ENCODE measurements at places on chromosomes 4 and X.

DNA sequence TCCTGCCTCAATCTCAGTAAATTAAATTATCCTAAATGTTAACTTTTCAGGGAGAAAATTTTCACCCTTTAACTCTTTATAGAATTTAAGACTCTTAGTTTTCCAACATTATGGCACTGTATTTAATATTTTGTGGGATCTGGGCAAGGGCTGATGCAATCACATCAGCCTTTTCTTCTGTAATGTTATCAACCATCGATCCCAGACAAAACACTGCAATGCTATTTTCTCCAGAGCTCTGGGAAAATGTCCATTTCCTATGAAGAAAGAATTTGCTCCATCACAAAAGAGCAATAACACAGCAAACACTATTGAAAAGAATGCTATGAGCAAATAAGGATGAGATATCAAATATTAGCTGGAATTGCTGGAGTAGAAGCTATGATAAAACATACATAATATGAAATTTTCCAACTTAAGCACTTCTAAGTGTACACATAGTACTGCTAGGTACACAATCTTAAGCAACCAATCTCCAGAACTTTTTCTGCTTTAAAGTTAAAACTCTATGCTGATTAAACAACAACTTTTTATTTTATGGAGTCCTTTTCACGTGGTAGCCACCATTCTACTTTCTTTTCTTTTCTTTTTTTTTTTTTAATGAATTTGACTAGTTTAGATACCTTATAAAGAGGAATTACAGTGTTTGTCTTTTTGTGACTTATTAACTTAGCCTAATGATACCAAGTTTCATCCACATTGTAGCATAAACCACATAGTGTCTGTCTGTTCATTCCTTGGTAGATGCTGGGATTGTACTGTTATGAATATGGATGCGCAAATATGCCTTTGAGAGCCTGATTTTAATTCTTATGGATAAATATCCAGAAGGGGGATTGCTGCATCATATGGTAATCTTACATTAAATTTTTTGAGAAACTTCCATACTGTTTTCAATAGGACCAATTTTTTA is 43.6 kb downstream of the UGT2A3 start:
- no peak for DNase-seq

- DNase-seq: no peak
These were observed 64.2 kb upstream of the MSANTD1 start for GRCh38 chr4:3184725-3185124.

DNA sequence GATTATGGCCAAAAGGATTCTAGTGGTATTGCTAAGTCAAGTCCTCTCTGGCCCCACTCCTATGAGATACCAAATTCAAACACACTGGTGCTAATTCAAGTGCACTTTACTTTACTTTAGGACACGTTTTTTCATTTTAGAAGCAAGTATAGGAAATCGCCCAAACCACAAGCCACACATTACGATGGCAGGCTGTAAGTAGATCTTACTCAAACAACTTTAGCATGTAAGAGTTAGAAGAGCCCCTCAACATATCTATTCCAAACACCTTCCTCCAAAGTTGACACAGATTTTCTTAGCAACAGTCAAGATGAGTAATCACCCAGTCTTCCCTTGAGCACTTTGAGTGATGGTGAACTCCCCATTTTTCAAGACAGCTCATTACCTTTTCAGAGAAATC is 43.6 kb downstream of the DRD5 start:
- no peak for DNase-seq

GRCh38 chr4:2417765-2418649 is at the start of gene ZFYVE28:
ZFYVE28 (minus strand) TSS chr4:2418645; CDS start chr4:2418323, 322 bp downstream.
- DNase-seq: no peak

- no peak for DNase-seq
These were observed 93.7 kb downstream of the MXRA5 start for GRCh38 chrX:3252744-3253143.

GRCh38 chrX:109889289-109890006 is 113.5 kb upstream of the TMEM164 start:
- no peak for DNase-seq

DNA sequence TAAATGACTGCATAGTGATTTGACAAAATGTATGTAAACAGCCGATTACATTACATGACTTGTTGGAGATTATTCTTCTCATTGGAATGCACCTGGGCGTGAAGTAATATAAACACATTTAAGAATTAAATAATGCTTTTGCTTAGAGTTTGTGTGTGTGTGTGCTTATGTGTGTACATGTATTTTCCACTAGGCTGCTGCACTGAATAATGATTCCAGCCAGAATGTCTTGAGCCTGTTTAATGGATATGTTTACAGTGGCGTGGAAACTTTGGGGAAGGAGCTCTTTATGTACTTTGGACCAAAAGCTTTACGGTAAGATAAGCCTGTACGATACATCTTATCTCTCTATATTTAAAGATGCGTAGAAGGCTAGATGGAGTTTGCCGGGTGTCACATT is 12.6 kb downstream of the NEIL3 start:
- no peak for DNase-seq

DNA sequence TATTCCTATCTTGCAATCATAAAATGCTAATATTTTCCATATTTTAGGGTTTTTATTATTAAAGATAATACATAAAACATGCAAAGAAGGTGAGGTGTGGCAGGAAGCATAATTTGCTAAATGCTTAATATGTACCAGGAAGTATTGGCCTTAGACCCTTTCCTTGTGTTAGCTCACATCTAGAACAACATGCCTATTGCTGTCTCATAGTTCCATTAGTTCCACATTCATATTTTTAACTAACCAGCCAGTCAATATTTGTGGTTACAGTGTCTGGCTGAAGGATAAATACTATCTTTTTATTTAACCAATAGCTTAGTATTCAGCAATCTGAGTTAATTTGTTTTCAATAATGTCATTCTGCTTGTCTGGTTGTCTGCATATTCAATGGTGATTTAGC is 432.6 kb downstream of the INPP4B start:
- no peak for DNase-seq

DNA sequence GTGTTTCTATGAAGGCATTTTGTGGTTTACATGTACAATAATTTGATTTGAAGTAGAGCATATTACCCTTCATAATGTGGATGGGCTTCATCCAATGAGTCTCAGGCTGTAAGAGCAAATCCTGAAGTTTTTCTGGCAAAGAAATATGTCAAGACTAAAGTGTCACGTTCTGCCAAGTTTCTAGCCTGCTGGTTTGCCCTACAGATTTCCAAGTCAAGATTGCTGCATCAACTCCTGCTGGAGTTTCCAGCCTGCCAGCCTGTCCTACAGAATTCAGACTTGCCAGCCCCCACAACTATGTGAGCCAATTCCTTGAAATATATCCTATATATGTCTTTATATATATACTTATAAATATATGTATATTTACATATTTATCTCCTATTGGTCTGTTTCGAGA is 70.0 kb upstream of the RLIM start:
- DNase-seq: no peak

GRCh38 chrX:119150163-119151050 is 22.8 kb upstream of the KIAA1210 start:
- no peak for DNase-seq

DNA sequence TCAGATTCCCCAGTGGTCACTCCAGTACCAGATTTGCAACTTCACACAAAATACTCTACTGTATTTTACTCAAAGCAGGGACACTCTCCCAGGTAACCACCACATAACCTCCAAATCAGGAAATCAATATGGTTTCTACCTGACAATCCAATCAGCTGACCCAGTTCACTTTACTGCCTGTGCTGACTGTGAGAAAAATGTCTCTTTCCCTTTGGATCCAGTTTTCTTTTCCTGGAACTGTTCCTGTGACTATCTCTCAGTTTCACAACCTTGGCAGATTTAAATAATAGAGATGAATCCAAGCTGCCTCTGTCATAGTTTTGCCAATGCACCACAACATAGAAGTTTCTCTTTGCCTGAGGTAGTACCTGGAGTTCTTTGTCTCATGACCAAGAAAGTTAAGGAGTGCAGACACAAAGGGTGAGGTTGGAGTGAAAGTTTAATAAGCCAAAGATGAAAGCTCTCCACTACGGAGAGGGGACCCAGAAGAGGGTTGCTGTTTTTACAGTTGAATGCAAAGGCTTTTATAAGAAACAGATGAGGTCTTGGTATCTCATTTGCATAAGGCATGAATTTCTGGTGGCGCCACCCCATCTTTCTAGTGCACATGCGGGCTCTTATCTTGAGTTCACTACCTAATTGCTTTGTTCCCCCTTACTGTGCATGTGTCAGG is 29.7 kb upstream of the IL9R start:
- DNase-seq: no peak

DNA sequence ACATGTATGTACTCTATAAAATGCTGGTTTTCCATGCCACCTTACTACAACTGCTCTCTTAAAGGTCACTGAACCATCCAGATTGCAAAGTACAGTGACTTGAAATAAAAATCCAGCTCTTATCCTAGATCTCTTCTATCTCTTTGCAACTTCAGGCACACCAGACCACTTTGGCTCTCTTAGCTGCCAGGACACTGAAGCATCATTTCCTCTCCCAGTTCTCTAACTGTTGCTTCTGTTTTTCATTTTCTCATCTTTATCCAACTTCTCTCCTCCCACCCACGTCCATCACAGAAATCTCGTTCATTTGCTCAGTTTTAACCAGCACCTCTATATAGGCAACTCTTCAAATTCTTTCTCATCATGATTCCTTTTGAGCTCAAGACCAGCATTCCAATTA is 74.3 kb downstream of the METTL14 start:
- DNase-seq: no peak

DNA sequence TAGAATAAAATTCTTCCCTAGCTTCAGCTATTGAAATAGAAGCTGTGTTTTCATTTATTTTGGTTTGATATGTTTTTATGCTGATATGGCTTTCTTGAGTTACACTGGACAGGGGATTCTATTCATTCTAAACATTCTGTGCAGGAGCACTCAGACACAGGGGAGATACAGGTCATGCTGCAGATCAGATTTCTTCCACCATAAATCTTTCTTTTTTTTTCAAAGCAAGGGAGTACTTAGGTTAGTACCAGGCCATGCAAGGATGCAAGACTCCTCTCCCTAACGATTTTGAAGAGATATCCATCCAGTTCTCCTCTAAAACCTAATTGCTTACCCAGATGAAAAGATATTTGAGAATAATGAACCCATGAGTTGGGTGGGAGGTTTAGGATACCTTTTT is 21.4 kb downstream of the ETDC start:
- no peak for DNase-seq

DNA sequence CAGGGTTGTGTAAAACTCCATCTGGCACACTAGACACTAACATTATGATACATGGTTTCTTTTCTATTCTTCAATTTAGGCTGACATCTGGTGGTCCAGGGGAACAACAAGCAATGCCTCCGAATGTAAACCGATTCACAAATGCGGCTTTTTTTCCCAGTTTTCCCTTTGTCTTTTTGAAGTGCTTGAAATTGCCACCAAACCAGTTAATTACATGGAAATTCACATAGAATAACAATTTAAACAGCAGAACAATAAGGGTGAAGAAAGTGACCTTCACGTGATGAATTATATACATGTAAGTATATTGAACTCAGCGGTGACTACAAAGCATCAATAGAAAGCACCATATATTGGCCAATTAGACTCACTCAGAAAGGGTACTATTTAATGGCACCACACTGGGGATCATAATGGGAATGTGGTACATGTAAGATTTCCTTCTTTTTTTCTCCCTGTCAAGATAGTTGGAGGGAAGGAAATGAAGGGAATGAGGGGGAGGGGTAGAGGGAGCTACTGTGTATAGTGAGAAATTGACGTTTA is 103.9 kb downstream of the MMRN1 start:
- no peak for DNase-seq
